ENCODE measurements at places on chromosomes 1 and 21. TPM values are rescaled to one million over a fixed set of nuclear protein-coding genes. Genes with fewer than 3 reads are reported as not detected.

SELL gene
- total RNA-seq: 205 TPM

RGSL1 gene
- not detected for total RNA-seq

MAEL gene
- total RNA-seq: not detected

- DNase-seq: no peak
Measured at GRCh38 chr1:204975021-204975420, 68.0 kb upstream of the CNTN2 start.

DNA sequence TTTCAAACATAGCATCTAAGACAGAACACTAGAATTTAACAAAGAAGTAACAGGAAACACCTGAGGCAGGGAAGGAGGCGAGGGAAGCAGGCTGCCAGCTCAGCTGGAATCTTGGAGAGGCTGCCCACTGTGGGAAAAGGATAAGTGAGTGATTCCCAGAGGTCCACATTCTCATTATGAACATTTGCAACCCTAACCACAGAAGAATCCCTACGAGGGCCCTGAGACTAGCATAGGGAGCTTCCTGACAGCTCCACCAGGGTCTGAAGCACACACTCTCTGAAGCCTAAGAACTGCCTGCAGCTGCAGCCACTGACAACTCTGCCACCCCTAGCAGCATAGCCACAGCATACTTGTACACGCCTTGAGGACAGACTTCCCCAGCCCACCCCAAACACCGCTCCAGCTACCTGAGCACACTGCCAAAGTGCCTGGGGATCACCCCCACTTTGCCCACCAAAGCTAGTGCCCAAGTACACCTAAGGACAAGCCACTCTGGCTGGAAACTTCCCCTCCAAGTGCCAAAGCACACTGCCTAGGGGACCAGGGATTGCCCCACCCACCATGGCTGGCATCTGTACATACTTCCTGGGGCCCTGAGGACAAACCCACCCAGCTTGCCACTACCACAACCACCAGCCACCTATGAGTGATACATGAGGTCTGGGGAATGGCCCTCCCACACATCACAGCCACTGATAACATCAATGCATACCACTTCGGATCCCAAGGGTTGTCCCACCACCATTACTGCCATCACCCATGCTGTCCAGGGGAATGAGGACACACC, 76.6 kb upstream of the GUCA2A start:
- DNase-seq: no peak

GRCh38 chr1:22773981-22774832, 63.6 kb downstream of the EPHB2 start:
- DNase-seq: no peak

DNA sequence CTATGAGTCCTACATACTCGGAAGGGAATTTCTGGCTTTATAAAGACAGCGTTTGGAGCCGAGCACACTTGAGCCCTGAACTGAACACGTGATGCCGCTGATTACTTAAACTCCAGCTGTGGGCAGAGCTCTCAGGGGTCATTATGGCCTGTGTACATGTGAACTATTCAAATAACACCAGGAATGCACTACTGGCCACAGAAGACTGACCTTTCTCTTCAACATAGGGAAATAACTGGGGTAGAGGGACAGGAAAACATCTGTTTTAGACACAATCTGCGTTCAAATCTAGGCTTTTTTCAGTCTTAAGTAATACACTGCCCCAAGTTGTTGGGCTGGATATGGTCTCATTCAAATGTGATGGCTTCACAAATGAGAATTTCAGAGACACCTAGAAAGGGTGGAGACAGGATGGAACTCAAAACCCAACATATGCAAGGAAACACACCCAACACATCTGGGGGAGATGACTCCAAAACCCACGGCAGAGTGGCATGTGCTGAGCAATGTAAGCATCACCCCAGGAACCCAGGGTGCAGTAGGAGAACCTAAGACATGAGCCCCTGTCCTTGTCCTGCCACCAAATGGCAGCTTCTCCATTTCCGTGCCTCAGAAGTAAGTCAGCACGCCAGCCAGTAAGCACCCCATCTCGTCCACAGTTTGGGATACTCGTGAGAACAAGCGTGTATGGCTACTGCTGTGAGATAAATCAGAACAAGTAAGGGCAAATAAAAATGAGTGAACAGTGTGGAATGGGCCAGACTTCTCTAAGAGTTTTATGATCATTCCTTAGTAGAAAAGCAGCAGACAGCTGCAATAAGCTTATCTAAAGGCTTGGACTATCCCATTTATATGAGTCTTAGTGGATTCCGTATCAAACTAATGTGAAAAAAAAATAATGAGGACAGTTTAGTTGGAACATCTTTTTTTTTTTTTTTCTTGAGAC, 24.9 kb downstream of the NID1 start:
- no peak for DNase-seq

Measured in T-helper 17 cell (primary cell).